NCI-H187 treated with DMSO at 0.1 percent for 48 hours (cell line): ENCODE measurements at places on chromosomes 16 and 17.

DNA sequence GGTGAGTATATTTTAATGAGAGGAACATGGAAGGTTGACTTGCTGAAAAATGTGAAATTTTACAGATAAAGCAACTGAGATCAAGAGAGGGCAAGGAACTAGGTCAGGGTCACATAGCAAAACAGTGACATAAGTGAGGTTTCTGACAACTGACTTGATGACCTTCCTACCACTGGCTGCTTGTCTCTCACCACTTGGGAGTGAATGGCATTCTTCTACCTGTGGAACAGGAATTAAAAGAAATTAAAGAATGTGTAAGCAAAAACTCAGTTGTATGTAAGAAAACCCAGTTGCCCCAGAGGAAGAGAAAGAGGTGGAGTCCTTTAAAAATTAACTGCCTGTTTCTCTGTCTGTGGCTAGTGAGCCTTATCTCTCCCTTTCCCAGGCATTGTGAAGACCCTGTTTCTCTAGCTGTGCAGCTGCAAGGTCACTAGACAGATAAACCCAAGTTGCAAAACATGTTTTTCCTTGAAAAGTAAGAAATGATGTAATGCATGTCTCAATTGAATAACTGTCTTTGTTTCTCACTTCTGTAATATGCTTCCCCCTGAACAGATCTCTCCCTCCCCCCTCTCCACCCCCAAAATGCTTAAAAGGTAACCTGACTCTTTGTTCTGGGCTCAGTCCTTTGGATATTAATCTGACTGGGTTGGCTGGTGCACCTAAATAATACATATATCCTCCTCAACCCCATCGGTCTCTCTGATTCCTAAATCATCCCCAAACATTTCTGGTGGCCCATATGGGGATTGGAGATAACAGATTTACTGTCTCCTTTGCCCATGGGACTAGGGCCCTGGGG lies 23.4 kb downstream of the ACSM1 start:
- no peak for DNase-seq

DNA sequence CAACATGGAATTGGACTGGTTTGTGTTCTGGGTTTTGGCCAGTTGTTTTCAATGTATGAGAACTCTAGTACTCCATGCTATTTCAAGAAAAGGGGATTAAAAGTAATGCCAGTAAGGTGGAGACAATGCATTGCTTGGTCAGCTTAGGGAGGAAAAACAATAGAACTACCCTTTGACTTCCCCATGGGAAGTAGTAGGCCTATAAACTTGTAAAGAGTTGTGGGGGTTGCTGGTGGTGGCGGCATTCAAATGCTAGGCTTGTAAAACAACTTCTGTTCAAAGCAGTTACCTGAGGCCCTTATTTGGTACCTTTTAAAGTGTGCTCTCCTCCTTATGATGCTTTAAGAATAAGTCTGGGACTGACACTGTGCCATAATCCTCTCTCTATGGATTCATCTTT lies 9.4 kb downstream of the MAP3K3 start:
- DNase-seq = no peak

- DNase-seq = no peak
These were observed 175.3 kb upstream of the FAM20A start for GRCh38 chr17:68776451-68776850.

GRCh38 chr16:27769561-27770255 lies 219.8 kb downstream of the KATNIP start:
- no peak for DNase-seq

GRCh38 chr16:81601008-81601428 lies 156.4 kb downstream of the CMIP start:
- DNase-seq = no peak

DNA sequence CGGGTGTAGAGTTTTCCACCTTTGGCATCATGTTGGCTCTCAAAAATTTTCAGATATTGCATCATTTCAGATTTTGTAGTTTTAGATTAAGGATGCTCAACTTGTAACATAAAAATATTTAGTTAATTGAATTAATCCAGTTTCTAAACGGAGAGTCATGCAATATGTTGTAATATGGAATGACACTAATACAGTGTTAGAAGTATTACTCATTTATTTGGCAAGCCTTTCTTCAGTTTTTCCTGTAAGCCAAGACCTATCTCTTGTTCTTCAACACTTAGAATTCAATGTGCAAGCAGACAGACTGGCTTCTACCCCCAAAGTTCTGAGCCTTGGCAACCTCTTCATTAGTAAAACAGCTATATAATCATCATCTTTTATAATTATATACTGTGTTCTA lies 985.0 kb upstream of the GOT2 start:
- DNase-seq = no peak

DNA sequence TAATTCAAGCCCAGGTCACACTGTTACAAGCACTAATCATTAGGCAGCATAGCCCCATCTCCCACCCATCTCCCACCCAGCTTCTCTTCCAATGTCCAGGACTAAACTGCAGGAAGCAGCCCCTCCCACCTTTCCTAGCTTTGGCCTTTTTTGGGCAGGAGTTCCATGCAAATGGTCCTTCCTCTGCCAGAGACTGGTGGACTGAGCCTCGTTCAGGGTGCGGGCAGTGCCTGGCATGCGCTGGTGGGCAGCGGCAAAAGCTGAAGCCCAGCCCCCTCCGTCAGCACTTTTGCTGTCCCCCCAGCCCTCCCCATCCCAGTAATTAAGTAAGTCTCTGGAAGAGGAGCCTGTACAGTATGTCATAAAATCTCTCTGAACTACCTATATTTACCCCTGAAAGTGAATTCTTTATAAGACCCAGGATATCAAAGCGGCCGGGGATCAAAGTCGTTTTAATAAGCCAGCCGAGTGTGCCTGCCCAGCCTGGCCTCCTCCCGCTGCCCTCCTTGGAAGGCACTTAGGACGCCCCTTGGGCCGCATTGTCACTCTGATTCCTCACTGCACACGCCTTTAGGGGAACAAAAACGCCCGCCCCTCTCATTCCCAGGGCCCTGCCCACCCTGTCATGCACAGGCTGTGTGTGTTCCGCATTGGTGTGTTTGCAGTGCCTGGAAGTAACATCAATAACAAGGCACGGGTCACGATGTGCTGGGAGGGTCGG lies 109.9 kb downstream of the IRX5 start:
- no peak for DNase-seq

- no peak for DNase-seq
These were observed 26.6 kb upstream of the ATP2C2 start for GRCh38 chr16:84341528-84342295.

DNA sequence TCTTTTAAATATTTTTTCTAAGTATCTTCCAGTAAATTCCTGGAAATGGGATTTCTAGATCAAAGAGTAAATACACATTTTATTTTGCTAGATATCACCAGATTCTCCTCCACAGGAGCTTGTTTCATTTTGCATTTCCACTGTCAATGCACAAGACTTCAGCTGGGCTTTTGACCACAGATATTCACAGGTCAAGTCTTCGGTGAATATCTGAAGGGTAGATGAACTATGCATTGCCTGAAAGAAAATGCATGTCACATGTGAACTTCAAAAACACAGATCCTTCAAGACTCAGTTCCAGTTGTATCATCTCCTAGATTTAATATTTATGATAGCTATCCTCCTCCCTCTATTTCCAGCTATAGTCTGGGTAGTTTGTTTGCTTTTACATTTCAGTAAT lies 963.6 kb upstream of the GOT2 start:
- DNase-seq = no peak

- DNase-seq = no peak
These were observed 12.5 kb downstream of the ARL2BP start for GRCh38 chr16:57257455-57258070.

DNA sequence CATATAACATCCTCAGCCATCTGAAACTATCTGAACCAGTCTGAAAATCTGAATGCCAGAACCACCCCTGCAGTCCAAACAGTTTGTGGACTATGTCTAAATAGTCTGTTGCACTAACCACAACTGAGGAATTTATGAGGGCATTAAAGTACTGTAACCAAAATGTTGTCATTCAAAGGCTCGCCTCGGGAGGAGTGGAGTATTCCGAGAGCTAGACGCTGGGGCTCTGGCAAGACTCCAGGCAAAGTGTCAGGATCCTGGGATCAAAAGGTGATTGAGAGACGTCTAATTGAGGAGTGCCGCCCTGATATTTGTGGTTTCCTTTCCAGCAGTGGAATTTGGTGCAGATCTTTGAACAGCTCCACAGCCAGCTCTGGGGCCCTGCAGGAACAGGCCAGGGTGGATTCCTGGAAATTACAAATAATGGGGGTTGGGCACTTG lies 142.9 kb upstream of the MYOCD start:
- DNase-seq = no peak

- no peak for DNase-seq
These were observed 52.7 kb downstream of the MYH10 start for GRCh38 chr17:8577868-8578267.

- no peak for DNase-seq
These were observed 23.9 kb upstream of the CCL1 start for GRCh38 chr17:34386697-34387550.

DNA sequence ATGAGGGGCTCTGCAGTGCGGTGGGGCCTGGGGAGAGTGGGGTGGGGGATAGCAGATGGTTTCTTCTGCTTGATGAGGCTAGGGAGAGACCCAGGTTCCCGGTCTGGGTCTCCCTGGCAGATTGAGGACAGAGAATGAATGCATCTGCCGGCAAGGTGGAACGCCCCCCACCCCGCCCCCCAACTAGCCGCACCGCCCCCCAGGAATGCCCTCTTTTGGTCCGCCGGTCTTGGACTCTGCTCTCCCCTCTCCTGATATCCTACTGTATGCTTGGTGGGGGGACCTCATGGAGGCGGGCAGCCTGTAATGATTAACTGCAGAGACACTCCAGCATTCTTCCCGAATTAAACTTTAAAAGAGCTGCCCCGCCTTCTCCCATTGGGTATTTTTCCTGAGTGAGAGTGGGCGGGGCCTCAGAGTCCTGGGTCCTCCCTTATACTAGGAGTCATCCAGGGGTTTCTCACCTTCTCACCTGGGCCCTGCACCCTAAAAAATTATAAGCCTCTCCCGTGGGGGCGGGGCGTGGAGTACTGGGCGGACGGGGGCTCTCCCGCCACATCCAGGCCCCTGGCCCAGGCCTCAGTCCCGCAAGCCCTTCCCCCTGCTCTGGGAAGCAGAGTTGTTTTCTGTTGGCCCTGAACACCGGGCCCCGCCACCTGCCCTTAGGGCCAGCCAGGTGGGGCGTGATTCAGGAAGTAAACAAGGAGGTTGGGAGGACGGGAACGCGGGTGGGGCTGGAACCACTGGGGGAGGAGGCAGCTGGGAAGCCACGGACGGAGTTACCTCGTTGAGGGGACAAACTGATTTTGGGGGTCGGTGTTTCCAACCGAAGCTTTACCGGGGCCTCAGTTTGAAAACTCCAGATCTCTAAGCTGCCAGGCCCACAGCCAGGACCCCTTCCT lies 1.5 kb downstream of the GRB7 start:
- peak; percentile 42 for DNase-seq
